Esophagus muscularis mucosa (tissue), 4 donors: ENCODE measurements at places on chromosomes 5 and 9. TPM values are rescaled to one million over a fixed set of nuclear protein-coding genes. Genes with fewer than 3 reads are reported as not detected.
A peak's percentile ranks its signal among the peaks of the same experiment; 100 is the strongest.

DNA sequence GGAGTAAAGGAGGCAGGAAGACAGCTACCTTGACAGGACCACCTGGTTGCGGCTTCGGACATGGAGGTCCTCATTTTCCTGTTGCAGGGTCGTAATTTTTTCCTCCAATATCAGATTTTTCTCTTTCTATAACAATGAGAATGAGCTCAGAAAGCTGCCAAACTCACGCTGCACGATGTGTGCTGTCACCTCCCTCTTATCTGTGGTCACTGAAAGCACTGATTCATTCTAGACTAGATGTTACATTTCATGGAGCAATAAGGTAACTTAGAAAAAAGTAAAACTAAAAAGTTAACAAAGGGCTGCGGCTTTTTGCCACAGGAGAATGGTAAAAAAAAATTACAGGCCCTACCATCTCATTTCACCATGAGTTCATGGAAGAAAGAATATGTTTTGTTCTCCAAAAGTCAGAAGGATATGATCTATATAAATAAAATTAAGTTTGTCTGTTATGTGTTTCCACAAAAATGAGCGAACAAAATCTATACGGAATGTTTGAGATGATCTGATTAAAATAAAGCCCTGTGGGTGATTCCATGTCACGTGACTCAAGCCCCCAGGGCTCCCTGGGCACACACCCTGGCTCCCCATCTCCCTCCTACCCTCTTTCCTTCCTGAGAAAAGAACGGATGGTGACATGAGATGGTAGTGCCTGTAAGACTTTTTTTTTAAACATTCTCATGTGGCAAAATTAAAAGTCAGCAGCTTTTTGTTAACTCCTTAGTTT is 26.9 kb upstream of the ANXA6 start:
- peak; percentile 39 for DNase-seq

DNA sequence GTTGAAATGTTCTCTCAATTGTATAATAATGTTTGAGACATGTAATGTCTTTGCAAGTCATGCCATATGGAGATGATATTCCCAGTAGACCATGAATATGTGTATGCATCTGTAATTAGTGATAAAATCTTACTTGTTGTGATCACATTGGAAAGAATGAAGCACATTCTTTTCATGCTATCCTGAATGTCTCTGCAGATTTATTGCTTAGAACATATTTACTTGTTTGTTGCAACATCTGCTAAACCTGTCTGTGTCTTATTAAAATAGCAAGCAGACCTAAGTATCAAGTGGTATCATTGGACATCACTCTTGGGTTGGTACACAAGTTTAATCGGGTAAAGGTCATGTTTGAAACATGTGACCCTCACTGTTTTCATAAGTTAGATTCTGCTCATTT is 265.5 kb upstream of the CD180 start:
- no peak for DNase-seq

GRCh38 chr5:39544941-39545340 is 120.2 kb upstream of the DAB2 start:
- DNase-seq = no peak

DNA sequence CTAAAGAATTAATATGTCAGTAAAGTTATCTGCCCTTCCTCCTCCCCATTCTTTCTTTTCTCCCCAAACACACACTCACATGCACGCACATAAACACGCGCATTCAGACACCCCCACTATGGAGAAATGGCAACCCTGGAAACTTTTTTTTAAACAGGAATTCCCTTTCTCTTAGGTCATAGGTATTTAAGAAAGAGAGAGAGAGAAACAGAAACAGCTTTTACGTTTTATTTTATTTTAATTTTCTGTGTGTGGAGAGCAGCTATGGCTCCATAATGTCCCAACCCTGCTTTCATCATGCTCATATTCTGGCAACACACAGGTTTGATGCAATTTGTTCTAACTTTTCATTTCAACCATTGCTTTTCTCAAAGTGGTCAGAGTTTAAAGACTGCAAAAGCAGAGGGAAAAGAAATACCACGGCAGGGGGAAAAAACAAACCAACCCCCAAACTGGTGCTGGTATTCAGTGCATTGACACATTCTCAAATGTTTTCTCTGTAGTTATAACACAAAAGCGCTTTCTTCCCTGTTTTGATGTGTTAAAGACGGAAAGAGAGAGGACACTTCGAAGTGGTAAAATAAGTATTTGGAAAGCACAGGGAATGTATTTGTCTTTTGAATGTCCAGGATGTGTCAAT is 126.0 kb upstream of the TMEM161B start:
- DNase-seq = no peak

DNA sequence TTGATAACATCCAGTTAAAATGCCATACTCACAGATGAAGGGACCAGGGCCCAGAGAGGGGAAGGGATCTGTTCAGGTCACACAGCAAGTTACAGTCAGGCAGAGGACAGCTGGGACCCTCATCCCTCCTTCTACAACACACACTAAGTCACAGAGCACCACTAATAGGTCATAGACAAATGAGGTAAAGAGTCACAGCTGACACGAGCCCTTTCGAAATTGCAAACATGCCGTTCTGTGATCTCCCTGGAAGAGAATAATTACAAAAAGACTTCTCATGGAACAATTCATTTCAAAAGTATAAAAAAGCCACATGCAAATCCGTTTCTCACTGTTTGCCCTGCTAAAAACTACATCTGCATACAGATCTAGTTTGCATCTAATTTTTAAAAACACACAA is 15.5 kb downstream of the IGFBPL1 start:
- DNase-seq = no peak

GRCh38 chr9:133716564-133717112 is 21.5 kb downstream of the SARDH start:
- DNase-seq = no peak

DNA sequence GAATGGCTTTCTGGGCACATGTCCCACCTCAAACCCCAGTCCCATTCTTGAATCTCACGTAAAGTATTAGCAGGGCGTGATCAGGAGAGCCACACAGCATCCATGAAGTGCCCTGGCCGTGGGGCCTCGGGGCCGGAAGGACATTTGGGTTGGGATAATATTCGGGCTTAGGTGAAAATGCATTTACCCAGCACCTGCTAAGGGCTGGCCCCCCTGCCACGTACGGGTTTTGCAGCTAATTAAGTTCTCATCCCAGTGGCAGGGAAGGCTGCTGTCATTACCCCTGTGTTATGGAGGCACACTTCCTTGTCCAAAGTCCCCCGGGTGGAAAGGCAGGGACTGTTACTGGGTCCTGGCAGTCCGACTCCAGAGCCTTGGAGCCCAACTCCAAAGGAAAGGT is 29.0 kb downstream of the ROPN1L start:
- no peak for DNase-seq

GRCh38 chr5:142644127-142644526 is 41.8 kb downstream of the FGF1 start:
- peak; percentile 90 for DNase-seq

DNA sequence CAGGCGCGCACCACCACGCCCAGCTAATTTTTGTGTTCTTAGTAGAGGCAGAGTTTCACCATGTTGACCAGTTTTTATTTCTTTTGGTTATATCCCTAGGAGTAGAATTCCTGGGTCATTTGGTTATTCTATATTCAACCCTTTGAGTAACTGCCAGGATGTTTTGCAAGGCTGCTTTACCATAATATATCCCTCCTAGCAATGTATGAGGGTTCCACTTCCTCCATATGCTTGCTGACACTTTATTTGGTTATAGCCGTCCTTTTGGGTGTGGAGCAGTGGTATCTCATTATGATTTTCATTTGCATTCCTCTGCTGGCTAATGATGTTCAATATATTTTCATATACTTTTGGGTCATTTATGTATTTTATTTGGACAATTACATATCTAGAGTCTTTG is 81.2 kb downstream of the RAB24 start:
- no peak for DNase-seq

GRCh38 chr9:117516676-117517632 is 102.1 kb upstream of the ASTN2 start:
- no peak for DNase-seq

DNA sequence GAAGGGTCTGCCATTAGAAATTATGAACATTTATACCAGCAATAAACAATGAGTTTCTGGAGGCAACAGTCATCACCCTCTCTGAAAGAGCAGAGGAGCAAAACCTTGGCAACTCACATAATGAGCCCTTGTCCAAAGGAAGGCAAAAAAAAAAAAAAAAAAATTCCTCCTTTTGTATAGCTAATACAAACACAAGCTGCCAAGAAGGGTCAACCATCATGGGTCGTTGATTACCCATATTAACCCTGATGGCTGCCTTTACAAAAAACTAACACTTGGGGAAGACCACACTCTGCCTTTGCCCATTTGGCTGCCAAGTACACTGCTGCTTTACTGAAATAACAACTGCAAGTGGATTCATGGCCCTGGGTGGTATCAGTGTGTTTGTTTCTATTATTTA is 272.7 kb downstream of the ADAMTSL1 start:
- no peak for DNase-seq

GRCh38 chr9:110468950-110469349 is 110.6 kb downstream of the SVEP1 start:
- DNase-seq = no peak

- no peak for DNase-seq
Measured at GRCh38 chr5:89596821-89597220, 713.8 kb upstream of the MEF2C start.

DNA sequence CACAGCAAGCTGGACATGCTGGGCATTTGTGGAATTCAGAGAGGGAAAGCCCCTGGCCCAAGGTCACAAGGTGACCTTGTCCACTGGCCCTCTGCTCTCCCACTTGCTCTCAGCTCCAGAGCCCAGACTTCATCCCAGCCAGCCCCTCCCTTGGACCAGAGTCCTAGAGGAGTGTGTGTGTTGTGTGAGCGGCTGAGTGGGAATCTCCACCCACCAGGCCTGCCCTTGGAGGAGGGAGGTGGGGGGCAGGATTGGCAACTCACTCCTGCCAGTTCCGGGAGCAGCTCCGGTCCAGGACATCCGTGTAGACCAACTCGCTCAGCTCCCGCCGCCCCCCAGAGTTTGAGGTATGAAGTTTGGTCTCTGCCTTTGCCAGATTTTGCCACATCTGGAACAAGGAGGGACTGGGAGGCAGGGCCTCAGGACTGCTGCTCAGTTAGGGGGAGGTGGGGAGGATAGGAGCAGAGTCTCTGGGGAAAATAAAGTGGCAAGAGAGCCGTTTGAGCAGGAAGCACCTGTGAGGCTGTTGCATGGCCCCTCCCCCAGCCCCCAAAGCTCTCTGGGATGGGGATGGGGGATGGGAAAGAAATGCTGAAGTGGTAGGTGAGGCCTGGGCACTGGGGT is 1.4 kb downstream of the MZB1 start:
- DNase-seq = no peak

DNA sequence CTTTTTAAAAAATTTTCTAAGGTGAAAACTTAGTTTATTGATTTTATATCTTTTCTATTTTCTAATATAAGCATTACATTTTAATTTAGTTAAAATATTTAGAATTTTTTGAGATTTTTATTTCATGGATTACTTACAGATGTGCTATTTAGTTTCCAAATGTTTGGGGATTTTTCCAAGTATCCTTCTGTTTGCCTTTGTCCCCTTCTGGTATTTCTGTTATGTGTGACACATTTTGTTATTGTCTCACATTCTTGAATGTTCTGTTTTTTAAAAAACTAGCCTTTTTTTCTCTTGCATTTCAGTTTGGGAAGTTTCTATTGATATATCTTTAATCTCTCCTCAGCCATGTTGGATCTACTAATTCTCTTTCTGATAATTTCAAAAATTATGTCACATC is 234.9 kb downstream of the FAM170A start:
- no peak for DNase-seq

DNA sequence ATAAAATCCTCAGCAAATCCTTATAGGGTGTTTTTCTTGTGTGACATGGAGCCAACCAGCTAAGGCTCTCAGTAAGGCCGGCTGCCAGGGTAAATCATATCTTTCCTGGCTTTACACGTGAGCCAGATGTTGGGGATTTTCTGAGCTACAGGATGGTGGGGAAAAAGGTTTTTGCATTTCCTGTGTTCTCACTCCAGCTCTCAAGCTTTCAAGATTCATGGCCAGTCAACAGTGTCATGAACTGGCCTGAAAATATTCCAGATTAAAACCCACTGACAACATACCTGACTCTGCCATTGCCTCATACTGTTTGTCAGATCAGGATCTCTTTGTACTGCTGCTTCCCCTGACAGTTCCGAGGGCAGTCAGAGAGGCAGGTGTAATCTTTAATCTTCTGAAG is 306.9 kb downstream of the GLIS3 start:
- no peak for DNase-seq

DNA sequence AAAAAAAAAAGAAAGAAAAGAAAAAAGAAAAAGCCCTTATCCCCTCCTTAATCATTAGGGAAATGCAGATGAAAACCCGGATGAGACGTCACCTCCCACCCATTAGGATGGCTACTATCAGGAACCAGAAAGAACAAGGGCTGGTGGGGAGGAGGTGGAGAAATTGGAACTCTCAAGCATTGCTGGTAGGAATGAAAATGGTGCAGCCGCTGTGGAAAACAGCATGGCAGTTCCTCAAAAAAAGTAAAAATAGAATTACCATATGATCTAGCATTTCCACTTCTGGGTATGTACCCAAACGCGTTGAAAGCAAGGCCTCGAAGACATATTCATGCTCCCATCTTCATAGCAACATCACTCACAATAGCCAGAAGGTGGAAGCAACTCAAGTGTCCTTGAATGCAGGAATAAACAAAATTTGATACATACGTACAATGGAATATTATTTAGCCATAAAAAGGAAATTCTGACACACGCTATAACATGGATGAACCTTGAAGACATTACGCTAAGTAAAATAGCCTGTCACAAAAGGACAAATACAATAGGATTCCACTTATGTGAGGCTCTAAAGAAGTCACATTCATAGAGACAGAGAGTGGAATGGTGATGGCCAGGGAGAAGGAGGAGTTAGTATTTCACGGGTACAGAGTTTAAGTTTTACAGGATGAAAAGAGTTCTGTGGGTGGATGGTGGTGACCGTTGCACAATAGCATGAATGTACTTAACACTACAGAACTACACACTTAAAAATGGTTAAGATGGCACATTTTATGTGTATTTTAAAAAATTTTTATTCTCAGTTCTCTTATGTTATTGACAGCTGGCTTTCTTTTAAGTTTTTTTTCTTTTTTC is 166.8 kb upstream of the IER5L start:
- DNase-seq = no peak

- DNase-seq = no peak
Measured at GRCh38 chr5:37722236-37723161, 117.3 kb downstream of the GDNF start.

DNA sequence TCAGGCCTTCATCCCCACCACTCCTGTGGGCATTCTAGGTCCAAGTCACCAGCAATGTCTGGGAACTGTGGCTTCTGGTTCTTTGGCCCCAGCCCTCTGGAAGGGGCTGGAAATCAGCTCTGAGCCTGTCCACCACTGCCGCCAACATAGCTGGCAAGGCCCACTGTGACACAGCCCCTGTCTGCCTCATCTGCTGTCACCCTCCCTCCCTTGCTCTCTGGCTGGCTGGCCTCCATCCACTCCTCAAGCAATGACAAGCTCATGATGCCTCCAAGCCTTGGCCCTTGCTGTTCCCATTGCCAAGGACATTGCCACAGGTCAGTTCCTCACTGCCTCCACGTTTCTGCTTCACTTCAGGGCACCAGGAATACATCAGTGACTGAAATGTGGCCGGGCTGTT is 93.7 kb downstream of the LHX2 start:
- no peak for DNase-seq

Gene IRX1
- not detected for total RNA-seq

Gene PLPPR1
- total RNA-seq = 0.29 TPM

Gene GRM6
- not detected for total RNA-seq

Gene CCDC152
- total RNA-seq = 0.40 TPM

Gene SLC6A19
- total RNA-seq = not detected

Gene C9orf50
- not detected for total RNA-seq

Gene CCL19
- total RNA-seq = 0.57 TPM

Gene DPYSL3
- 295 TPM for total RNA-seq

Gene SIGMAR1
- 90.3 TPM for total RNA-seq

Gene PCDHB13
- 8.1 TPM for total RNA-seq

Gene ADAMTS6
- total RNA-seq = 2.8 TPM

Gene PCDHB12
- total RNA-seq = 2.5 TPM
